T-cell (primary cell): ENCODE measurements at places on chromosomes 13 and 19.

DNA sequence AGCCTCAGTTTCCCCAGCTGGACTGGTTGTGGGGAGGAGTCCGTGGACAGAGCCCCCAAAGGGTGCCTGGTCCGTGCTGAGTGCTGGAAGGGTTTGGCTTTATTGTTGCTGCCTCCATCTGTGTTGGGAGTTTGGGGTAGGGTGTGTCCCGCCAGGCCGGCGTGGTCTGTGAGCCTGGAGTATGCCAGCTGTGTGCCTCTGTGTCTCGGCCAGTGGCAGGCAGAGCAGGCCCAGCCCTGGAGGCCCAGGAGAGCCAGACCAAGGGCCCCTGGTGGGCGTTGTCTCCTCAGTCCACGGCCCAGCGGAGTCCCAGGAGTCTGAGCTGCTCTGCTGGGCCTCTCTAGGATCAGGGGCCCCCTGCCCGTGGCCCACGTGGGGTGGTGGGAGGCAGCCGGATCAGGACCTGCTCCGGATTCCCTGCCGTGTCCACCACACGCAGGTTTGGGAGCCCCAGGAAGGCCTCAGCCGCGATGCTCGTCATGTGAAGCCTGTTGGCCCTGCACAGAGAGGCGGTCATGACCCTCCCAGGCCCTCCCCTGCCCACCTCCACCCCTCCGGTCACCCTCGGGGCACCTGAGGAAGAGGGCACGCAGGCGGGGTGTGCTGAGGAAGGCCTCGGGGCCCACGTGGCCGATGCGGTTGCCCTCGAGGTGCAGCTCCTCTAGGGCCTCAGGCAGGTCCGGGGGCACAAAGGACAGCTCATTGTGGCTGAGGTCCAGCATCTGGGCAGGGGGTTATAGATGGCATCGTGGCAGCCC lies 6.6 kb downstream of the PODNL1 start:
- DNase-seq: no peak

DNA sequence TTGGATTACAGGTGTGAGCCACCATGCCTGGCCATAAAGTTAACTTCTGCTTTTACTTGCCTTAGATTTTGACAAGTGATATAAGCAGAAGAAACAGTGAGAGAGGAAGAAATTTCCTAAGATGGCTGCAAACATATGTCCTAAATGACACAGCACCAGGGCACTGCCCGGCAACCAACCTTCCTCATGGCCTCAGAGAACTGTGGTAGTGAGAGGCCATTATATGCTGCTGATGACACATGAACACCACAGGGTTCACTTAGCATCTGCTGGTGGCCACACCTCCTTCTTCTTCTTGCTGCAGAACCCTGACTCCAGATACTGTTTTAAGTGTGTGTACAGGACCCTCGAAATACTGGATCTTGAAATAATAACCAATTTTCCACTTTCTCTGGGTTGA lies 88.2 kb downstream of the KCTD12 start:
- no peak for DNase-seq

GRCh38 chr13:50531917-50532899 lies 311.3 kb downstream of the DLEU7 start:
- no peak for DNase-seq

DNA sequence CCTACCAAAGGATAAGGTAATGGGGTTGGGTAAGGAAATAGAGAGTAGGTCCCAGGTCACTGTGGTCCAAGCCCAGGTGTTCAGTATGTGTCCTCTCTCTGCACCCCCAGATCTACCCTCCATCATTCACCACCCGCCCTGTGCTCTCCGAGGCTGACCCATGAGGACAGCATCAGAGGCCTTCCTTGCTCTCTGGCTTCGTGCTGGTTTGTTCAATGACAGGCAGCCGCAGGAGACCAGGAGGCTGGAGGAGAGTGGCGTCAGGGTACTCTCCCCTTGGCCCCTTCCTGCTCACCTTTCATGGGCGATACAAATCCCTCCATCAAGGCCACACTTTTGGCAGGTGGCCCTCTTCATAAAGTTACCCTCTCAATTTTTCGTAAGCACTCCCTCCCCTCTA lies 1.7 kb downstream of the TUBA3C start:
- DNase-seq: no peak

GRCh38 chr19:41220811-41221210 lies 1.8 kb downstream of the AXL start:
- no peak for DNase-seq
